Activated naive CD4-positive, alpha-beta T cell treated with anti-CD3 and anti-CD28 coated beads, Interleukin-2, amount 50 U/mL, for 72 hours (primary cell): ENCODE measurements at places on chromosomes 3 and 15.
A peak's percentile ranks its signal among the peaks of the same experiment; 100 is the strongest.

GRCh38 chr3:37849146-37849923, 12.3 kb upstream of the CTDSPL start:
- DNase-seq, result no peak

DNA sequence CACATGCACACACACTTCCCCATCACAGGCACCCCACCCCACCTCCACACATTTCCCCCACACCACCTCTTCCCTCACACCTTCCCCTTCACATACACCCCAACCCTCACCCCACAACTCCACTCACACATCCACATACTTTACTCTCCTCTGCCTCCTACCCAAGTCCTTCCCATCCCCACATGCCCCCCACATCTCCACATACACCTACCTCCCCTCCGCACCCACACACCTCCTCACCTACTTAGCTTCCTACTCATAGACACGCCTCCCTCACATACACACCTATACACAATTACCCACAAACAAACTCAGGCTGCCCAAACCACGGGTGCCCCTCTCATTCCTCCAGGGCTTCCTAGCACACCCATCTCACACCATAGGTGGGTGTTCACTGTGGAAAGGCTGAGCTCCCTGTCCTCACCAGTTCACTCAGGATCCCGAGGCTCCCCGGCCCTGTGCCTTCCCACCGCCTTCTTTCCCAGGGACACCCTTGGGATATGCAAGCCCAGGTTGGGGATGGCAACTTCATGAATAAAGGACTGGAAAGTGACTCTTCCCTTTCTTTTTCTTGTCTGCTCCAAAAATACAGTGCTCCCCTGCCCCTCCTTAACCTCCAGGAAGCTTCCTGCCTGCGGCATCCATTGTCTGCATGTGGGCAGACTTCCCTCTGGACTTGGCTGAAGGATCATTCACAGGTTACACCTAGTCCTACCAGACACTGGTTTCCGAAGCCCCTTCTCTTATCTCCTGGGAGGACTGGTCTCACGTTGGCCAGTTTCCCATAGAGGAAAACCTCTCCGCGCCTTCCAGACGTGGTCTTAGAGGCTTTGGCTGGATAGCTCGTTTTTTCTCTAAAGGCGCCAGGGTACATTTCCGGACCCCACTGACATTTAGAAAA, 61.5 kb downstream of the SLCO2A1 start:
- DNase-seq, result no peak

DNA sequence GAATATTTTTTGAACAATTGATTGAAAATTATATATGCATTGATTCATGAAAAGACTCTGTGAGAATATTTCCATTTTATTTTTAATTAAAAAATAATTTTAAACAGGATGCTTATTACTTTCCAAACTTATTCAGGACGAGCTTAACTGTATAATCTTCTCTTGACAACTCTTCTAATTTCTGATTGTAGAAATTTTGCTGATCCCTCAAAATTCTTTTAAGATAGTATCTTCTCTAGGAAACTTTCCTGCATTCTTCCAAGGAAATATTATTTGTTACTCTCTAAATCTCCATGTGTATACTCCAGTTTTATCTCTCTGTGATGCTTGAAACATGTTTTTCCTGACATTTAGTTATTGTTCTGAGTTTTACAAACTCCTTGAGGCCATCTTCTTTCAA, 197.2 kb downstream of the BCHE start:
- no peak for DNase-seq

DNA sequence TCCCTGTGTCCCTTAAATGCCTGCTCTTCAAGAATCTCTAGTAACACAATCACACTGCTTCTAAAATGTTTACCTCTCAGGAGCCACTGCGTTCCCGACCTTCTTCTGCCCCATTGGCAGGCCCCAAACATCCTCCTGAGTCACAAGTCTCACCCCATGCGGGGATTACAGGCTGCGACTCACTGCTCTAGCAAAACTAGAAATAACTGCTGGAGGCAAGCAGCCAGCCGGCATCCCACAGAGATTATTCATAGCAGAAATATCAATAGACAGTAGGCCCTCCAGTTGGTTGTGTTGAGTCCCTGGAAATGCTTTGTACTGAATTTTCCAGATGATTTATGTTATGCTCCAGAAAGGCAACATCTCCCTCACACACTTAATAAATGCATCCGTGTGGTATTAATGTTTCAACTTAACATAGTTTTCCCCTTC, 64.8 kb downstream of the RFTN1 start:
- peak; percentile 41 for DNase-seq

- DNase-seq, result no peak
These were observed 1.0 kb upstream of the RYR3 start for GRCh38 chr15:33309602-33310276.

DNA sequence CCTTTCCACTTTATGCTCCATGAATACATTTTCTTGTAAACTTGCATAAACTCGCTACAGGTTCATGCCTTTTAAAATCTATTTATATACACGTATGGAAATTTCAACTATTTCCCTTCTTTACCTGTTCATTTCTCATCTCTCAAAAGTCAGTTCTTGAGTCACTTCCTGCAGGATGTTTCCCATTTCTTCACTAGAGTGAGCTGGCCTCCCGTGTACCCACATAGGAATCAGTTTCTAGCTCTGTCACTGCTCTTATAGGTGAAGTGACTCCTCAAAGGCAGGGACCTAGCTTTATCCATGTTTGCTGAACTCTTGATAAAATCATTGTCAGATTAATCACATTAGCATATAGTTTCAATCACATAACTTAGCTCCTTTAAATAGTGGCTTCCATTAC, 259.7 kb downstream of the EPHA3 start:
- DNase-seq, result no peak

DNA sequence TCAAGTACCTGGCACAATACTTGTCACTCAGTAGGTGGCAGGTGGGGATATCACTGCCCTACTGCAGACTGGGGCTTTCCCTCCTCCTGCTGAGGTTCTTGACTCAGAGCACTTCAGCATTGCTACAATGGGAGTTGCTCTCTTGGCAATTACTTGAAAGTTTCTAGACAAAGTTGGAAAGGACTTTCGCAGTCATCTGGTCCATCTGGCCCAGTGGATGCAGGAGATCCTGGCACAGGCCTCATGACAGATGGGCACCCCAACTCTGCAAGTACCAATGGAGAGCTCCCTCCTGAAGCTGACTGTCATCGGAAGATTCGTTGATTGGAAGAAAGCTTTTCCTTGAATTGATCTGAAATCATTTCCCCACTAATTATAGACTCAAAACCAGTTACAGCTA, 19.2 kb upstream of the IGF2BP2 start:
- no peak for DNase-seq

- no peak for DNase-seq
These were observed 595.1 kb upstream of the ARPP21 start for GRCh38 chr3:35044190-35044589.

DNA sequence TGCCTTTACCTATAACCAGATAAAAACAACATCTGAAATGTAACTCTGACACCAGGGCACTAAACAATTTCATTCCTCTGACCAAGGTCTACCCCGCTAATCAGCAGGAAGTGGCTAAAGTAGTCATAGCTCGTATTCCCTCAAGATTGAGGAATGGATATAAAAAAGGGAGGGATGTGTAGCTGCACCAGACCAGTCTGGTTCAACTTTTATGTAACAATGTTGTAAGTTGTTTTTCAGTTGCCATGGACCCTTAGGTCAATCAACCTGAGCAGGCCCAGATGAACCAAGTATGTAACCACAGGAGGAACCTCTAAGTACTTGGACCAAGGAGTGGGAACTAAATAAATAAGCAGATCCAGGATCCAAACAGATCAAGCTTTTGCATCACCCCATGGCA, 28.4 kb upstream of the IFT57 start:
- no peak for DNase-seq

- DNase-seq, result no peak
These were observed 19.5 kb downstream of the PTH1R start for GRCh38 chr3:46897031-46897430.

- no peak for DNase-seq
These were observed 54.6 kb downstream of the TMOD3 start for GRCh38 chr15:51884041-51884440.

DNA sequence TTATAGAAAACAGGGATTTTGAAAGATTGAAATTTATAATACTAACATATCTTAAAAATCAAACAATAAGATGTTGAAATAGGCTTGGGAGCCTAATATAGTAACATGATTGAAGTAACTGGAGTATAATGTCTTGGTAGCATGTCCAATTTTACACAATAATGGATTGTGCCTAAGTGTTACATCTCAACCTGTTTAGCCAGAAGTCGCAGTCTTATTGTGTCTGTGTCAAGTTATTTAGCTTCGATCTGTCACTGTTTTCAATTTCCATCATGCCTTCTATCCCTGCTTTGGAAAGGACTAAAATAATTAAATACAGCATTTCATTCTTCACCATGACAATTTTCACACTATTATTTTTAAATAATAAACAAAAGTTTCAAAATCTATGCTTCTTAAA, 1352.2 kb downstream of the SI start:
- DNase-seq, result no peak

DNA sequence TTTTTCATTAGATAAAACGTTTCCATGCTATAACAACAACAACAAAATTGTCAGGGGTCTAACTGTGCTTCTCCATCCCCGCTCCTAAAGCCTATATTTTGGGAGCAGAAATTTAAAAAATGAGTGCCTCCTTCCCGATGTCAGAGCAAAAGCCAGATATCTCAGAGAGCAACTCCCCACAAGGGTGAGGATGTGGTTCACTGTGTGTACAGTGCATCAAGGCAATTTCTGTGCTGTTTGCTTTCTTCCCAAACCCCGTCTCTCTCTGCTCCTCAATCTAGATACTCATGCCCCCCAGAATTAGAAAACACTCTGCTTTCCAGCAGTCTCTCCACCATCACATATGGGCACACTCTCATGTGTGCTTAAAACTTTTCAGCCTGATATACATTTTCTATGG, 76.7 kb upstream of the MBNL1 start:
- no peak for DNase-seq

DNA sequence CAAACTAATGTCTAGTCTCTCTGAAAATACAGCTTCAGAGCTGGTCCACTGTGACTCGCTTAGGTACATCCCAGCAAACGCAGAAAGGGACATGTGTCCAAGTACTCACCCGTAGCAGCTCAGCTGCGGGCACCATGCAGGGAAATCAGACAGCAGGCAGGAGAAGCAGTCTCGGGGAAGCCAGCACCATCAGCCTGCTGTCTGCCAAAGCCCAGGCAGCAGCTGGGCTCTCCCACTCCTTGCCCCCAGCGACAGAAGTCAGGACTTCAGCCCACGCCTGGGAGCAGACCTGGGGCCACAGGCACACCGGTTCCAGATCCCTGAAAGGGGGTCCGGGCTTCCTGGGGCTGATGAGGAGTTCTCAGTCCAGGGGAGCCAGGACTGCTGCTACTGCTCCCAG, 34.9 kb downstream of the SEMA5B start:
- DNase-seq, result no peak

- DNase-seq, result no peak
These were observed 802.0 kb downstream of the TBL1XR1 start for GRCh38 chr3:176395240-176395639.

- no peak for DNase-seq
These were observed 14.1 kb downstream of the XXYLT1 start for GRCh38 chr3:195256639-195257453.

- no peak for DNase-seq
These were observed 155.5 kb downstream of the PLD1 start for GRCh38 chr3:171654809-171655208.

GRCh38 chr15:80838666-80839065, 59.5 kb downstream of the CEMIP start:
- no peak for DNase-seq

DNA sequence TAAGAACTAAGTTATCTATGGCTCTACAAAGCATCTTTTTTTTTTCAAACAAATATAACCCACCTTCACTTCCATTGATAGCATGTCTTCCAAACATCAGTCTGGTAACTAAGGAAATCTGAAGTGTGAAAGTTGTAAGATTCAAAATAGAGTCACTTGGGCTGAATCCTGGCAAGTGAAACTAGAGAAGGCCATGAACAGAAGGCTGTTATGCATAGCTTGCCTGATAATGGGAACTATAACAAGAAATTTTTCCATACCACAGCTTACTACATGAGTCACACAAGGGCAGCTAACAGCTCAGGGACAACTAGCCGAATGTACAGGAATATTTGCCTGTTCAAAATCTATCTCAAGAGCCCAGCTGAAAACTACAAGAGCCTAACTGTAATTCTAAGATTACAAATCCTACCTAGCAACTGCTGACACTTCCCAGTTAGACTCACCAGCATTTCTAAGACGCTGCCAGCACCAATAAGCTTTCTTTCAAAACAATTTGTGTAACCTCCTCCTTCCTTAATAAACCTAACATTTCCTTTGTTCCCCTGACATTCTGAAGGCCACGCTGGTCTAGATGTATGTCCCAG, 1066.5 kb downstream of the PLOD2 start:
- no peak for DNase-seq
